HT-29 (cell line): ENCODE measurements at places on chromosomes 16 and 17. TPM values are rescaled to one million over a fixed set of nuclear protein-coding genes. Genes with fewer than 3 reads are reported as not detected.

The APOBR gene
- 0.05 TPM in 1 of 2 replicates, not detected in the other for total RNA-seq

The GNAO1 gene
- 0.10 TPM in 1 of 2 replicates, not detected in the other for total RNA-seq

The ETV4 gene
- total RNA-seq = 129 and 149 TPM in 2 replicates

The KCNJ12 gene
- not detected in 2 replicates for total RNA-seq

DNA sequence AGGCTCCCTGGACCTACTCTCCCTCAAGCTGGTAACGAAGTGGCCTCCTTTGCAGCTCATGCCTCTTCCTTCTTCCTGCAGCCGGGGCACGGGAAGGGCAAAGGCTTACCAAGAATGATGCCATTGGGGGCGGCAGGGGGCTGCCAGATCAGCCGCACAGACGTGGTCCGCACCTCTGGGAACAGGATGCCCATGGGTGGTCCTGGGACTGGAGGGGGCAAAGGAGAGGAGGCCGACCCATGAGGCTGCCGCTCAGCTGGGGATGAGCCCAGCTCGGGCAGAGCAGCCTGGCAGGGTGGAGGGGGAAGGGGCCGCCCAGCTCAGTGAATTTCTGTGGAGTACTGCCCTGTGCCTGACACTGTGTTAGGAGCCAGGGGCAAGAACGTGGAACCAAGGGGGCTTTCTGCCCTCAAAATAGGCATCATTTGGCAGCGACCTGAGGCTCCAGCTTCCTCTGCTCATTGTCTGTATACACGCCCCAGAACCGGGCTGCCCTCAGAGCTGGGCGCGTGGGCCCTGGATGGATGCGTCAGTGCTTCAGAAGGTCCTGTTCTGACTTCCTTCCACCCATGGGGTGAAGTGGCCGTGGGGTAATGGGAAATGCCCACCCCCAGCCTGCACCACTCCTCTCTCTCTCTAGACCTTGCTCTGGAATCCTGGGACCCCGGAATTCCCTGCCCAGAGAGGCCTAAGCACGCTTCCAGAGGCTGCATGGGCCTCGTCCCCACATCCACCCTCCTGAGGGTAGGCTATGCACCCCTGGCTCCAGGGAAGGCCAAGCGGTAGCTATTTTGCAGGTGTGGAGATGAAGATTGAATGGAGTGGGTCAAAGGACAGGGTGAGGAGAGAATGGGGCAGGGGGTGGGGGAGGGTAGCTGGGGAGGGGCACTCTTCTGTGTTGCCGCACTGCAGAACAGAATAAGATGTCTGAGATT, 79.8 kb upstream of the CDC42EP4 start:
- DNase-seq = no peak

DNA sequence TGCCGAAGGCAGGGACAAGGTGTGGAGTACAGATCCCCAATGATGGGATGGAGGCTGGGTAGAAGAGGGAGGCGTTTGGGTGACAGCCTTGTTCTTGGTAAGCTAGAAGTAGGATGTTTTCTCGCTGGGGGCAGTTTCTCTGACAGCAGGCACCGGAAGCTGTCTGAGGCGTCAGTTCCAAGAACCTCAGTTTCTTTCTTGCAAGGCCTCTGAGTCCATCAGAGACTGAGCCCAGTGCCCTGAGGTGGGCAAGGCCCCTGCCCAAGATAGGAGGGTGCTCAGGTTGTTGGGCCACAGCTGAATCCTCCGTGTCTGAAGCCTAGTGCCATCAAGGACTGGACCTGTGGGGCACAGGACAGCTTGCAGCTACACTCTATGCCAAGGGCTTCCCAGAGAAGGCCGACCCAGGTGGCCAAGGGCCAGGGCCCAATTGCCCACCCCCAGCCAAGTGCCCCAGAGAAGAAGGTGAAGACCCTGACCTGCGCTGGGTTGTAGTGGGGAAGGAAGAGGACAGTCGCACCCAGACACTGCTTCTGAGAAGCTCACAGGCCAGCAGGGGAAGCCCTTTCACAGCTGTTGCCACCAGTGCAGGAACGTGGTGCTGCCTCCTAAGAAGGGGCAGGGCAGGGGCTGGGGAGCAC, 13.1 kb downstream of the CYB5D2 start:
- no peak for DNase-seq

DNA sequence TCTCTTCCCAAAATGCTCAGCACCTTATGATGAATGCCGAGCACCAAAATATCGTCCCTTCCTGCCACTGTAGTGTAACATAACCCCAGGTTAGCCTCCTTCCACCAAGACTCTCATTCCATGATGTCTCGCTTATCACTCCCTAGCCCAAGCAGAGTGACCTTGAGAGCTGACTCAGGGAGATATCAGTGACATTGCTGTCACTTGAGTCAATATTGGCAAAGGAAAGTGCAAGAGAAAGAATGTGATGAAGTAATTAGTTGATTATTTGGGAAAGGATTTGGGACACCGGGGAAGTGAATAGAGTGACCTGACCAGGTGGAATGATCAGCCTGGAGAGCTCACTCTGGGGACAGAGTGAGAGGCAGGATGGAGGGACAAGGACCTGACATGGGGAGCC, 2.6 kb upstream of the ANKFN1 start:
- no peak for DNase-seq

DNA sequence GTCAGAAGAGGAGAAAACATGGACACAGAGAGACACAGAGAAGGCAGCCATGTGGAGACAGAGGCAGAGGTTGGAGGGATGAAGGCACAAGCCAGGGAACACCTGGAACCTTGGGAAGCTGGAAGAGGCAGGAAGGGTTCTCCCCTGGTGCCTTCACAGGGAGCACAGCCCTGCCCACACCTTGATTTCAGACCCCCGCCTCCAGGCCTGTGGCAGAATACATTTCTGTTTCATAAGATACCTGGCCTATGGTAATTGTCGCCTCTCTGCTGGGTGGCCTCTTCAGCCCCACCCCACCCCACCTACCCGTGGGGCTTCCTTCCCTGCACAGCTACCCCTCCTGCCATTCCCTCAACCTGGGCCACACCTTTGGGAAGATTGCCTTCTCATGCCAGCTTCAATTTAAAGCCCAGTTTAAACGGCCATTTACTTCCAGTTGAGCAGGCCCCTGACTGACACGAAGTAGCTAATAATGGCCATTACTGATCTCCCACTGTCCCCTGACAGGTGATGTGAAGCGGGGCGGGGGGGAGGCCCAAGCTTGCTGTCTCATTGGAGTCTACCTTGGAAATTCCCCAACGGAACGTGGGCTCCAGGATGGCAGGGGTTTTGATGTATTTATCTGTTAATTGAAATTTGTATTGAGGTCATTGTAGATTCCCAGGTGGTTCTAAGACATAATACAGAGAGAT, 291.7 kb upstream of the FOXF1 start:
- DNase-seq = no peak

DNA sequence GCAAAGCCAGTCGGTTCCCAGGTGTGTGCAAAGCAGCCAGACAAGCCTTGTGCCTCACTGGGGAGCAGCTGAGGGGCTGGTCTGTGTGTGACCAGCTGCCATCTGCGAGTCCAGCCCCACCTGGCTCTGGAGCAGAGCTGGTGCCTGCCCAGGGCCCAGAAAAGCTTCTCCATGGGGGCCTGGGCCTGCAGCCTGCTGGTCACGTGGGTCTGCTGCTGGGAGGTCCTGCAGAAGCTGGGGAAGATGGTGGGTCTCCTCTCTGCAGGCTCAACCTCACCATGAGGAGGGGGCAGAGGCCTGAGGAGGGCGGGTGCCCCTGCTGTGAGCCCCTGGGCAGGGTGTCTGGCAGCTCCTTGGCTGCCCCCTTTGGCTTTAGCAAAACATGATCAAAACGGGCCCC, 71.9 kb downstream of the ENGASE start:
- DNase-seq = no peak

GRCh38 chr17:60720763-60721531, 43.3 kb downstream of the BCAS3 start:
- peak; percentile 83 for DNase-seq

DNA sequence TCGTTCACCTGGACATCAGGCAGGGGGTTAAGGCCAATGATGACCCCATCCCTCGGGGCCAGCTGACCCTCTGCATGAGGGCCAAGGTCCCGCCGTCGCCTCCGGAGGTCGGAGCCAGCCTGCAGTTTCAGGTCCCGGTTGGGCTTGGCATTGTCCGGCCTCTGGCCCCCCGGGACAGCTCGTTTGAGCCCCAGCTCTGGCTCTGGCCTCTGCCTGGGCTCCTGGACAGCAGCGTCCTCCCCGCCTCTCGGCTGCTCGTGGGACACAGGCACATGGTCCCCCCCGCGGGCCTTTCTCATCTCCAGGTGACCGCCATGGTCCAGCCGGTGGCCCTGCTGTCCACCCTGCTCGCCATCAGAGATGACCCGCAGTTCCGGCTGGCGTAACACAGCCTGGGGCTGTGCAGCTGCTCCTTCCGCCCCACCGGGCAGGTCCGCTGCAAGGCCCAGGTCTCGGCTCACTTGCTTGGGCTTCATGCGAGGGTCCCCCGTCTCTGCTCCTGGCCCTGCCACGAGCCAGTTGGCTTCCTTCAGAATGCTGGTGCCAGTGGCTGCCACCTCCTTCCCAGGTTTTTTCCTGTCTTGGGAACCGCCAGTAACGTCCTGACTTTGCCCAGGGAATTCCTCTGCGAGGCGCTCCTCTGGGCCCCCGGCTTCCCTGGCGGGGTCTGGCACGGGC, 6.7 kb downstream of the NDUFAF8 start:
- no peak for DNase-seq

- DNase-seq = no peak
These were observed 937.8 kb downstream of the KCNJ2 start for GRCh38 chr17:71107136-71107535.

GRCh38 chr17:40574292-40574691, 9.0 kb upstream of the CCR7 start:
- no peak for DNase-seq

DNA sequence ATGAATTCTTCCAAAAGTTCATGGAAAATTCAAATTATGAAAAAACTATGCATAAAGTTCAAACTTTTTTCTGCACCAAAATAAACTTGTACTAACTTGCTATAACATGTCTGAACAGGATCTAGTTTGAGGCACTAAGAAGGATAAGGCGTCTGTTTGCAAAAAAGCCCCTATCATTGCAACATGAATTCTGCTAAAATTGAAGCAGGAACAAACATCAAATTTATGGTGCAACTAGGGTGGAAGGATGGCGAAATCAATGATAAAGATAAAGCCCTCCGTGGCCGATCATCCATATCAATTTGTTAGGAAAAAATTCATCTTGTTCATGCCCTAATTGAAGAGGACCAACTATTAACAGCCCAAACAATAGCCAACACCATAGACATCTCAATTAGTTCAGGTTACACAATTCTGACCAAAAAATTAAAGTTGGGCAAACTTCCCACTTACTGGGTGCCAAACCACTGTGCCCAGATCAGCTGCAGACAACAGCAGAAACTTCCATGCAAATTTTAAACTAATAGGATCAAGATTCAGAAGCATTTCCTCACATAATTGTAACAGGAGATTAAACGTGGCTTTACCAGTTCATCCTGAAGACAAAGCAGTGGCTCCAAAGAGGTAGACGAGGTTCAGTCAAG, 12.9 kb downstream of the IL21R start:
- DNase-seq = no peak

DNA sequence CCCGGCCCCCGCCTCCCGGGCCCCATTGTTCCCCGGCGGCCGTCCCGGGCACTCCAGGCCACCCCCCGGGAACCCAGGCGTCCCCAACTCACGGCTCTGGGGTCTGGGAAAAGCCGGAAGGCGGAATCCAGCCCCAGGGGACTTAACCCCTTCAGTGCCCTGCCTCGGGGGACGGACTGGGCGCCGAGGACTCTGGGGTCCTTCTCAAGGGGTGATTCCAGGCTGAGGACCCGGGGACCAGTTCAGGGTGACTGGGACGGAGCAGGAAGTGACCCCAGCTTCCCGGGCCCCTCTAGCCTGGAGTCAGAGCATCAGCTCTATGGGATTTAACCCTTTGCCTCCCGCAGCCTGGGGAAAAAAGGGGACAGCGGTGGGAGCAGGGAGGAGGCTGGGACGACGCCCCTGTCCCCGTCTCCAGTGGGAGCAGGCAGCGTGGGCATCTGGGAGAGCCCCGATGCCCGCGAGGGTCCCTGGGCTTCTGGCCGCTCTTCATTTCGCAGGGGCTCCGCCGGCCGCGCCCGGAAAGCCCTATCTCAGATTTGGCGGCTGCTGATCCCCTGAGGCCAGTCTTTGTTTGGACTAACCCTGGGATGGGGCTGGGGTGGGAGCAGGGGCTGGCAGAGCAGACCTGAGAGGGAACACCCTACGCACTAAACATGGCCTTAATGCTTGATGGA, at the start of gene ZNF629:
ZNF629 (minus strand) TSS at position 270 of the 677 bp plus-strand sequence. CDS start 2,723 bp downstream, outside the sequence.
- peak; percentile 74 for DNase-seq

GRCh38 chr16:12311309-12311708, 334.8 kb downstream of the SNX29 start:
- no peak for DNase-seq

- DNase-seq = no peak
These were observed 825 bp downstream of the HEATR6 start for GRCh38 chr17:60077672-60078519.
